ENCODE measurements at places on chromosomes 4 and X. TPM values are rescaled to one million over a fixed set of nuclear protein-coding genes. Genes with fewer than 3 reads are reported as not detected.

LIMCH1 gene
- 72.8 TPM for total RNA-seq

MAGEC2 gene
- total RNA-seq = 77.9 TPM

GPC4 gene
- total RNA-seq = 17.7 TPM

PF4V1 gene
- not detected for total RNA-seq

SPANXN4 gene
- total RNA-seq = not detected

CLNK gene
- not detected for total RNA-seq

TEC gene
- total RNA-seq = 0.81 TPM

POF1B gene
- not detected for total RNA-seq

FAM120C gene
- 20.4 TPM for total RNA-seq

MAGEA10 gene
- total RNA-seq = 3.9 TPM

PHKA1 gene
- total RNA-seq = 0.12 TPM

RENBP gene
- not detected for total RNA-seq

HSFX2 gene
- total RNA-seq = not detected

RAB33A gene
- 0.42 TPM for total RNA-seq

FNIP2 gene
- total RNA-seq = 15.2 TPM

PCDH11X gene
- total RNA-seq = not detected

AMBN gene
- not detected for total RNA-seq

MAGEB2 gene
- total RNA-seq = 0.12 TPM

OTUD6A gene
- total RNA-seq = not detected

PRR27 gene
- total RNA-seq = not detected

SLC38A5 gene
- not detected for total RNA-seq

MAOB gene
- total RNA-seq = 0.30 TPM

DCAF12L2 gene
- not detected for total RNA-seq

DHRSX gene
- 22.2 TPM for total RNA-seq

HTN3 gene
- not detected for total RNA-seq

SLC6A14 gene
- total RNA-seq = not detected

TMPRSS11D gene
- not detected for total RNA-seq

BLTP1 gene
- 16.5 TPM for total RNA-seq

ANKRD37 gene
- 6.3 TPM for total RNA-seq

TMA16 gene
- 31.8 TPM for total RNA-seq

OCIAD1 gene
- total RNA-seq = 173 TPM

KLHL13 gene
- total RNA-seq = 4.6 TPM

GLOD5 gene
- total RNA-seq = not detected

EXOC1L gene
- not detected for total RNA-seq

PNMA5 gene
- total RNA-seq = not detected

IL2RG gene
- 5.3 TPM for total RNA-seq

NEUROG2 gene
- total RNA-seq = not detected

All from M059J (cell line).